Foreskin melanocyte (primary cell): ENCODE measurements at places on chromosomes 2 and 18.

DNA sequence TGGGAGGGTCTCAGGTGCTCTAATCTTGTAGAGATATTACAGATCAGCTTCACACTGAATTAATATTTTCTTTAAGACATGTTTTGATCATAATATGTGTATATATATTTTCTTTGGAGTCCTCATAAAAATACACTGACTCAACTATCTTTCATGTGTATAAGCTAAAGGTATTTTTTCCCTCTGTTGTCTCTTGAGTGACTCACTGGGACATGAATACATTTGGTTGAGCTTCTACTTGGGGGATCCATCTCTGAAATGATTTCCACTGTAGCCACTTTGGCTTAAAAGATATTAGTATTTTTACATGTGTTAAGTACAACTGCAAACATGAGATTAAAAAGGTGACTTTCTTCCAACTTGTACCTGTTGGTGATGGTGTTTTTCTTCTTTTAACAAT lies 140.8 kb downstream of the TTN start:
- no peak for DNase-seq

DNA sequence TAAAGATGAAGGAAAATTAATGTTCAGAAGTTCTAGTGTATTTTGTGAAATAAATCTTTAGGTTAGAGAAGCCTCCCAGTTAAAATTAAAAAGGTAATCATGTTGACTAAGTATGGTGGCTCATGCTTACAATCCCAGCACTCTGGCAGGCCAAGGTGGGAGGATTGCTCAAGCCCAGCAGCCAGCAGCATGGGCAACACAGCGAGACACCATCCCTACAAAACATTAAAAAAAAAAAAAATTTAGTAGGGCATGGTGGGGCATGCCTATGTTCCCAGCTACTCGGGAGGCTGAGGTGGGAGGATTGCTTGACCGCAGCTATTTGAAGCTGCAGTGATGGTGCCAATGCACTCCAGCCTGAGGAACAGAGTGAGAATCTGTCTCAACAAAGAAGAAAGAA lies 17.9 kb downstream of the XPO1 start:
- no peak for DNase-seq

- no peak for DNase-seq
Measured at GRCh38 chr2:63326473-63326872, 261.8 kb downstream of the WDPCP start.

DNA sequence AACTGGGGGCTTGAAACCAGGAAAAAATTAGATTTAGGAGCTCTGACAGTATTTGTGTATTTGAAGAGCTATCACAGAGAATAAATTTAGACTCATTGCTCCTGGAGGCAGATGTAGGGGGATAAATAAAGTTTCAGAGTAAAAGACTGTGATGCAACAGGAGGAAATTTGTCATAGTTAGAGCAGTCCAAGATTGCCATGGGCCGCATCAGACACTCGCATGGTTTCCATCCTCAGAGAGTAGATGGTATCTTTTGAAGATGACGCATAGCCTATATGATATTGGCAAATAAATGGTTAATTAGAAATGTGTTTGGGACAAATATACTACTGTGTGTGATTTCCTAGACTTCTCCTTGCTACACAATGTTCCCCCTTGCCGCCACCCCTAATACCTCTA lies 170.5 kb downstream of the FTCDNL1 start:
- DNase-seq, result no peak

DNA sequence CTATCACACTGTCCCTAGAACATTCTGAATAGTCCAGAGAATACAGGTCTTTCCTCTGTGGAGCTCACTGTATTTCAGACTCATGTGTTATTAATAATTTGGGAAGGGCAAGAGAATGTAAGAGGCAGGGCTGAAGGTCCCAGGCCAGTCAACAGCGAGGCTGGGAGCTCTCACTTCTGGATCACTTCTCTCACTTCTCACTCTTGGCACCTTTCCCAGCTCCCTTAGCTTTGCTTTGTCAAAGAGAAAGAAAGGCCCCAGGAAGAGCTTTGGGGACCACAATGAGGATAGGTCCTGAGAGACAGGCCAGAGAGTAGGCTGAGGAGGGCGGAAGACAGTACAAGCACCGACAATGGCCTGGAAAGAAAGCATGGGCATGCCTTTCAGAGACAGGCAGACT lies 11.2 kb downstream of the EFR3B start:
- DNase-seq, result no peak

DNA sequence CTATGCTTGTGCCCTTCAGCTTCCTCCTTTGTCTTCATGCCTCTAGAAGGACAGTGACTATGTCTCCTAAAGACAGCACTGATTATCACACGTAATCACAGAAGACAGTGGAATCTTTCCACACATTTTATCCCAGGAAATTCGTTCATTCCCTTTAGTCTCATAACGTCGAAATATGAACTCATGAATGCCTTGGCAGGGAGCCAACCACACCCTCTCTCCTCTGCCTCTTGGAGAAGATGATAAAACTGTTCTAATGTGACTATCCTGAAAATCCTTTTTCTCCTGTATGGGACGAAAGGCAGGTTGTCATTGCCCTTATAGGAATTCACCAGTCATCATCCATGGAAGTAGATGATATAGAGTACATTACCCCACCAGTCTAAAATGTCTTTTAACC lies 726.6 kb upstream of the FANCL start:
- no peak for DNase-seq

DNA sequence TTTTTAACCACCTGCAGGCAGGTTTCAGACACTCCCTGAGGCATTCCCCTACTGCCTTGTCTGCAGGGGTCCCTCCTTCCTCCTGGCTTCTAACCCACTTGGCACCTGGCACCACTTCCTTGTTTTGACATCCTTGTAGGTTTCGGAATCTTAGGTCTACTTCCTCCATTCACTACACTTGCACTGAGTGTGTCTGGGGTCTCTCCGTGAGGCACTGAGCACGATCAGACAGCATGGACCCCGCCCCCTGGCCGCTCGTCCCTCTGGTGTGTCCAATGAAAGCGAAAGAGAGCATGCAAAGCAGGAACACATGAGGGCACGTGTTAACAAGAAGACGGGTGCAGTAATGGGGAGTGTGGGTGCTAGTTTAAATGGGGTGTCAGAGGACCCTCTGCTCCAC lies 63.8 kb downstream of the HAUS1 start:
- DNase-seq, result no peak

GRCh38 chr2:134327367-134327766 lies 73.5 kb downstream of the MGAT5 start:
- no peak for DNase-seq
